Uterus (tissue), 4 donors: ENCODE measurements at places on chromosomes 11 and 22. TPM values are rescaled to one million over a fixed set of nuclear protein-coding genes. Genes with fewer than 3 reads are reported as not detected.

GRCh38 chr22:42544686-42545085 is 9.1 kb upstream of the SERHL2 start:
- DNase-seq: no peak

DNA sequence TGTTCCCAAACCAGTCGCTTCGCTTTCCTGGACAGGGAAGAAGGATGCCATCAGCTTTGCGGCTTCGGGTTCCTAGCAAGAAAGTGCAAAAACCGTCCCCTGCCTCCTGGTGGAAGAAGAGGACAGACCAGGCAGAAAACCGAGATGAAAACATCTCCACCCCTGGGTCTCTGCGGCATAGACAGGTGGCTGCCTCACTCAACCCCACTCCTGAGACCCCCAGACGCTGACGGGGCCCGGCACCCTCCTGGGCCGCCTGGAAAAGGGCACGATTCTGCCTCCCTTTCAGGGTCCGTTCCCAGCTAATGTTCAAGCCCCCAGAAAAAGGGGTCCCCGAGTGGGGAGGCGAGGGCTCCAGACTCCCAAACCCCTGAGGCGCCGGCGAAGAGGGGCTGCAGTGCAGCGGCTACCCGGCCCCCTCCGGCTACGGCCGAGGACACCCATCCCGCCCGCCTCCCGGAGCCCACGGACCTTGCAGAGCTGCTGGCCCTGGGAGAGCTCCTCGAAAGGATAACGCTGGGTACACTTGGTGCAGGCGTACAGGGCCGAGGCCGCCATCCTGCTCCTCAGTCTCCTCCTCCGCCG is 569 bp downstream of the FAM76B start:
- DNase-seq: peak; percentile 19

GRCh38 chr11:10026514-10026913 is 267.5 kb downstream of the SBF2 start:
- no peak for DNase-seq

GRCh38 chr11:16603245-16603644 is 135.2 kb upstream of the C11orf58 start:
- no peak for DNase-seq

- DNase-seq: no peak
Measured at GRCh38 chr11:5274395-5274794, 4.7 kb upstream of the HBE1 start.

- no peak for DNase-seq
Measured at GRCh38 chr11:133038850-133039249, 493.5 kb downstream of the OPCML start.

DNA sequence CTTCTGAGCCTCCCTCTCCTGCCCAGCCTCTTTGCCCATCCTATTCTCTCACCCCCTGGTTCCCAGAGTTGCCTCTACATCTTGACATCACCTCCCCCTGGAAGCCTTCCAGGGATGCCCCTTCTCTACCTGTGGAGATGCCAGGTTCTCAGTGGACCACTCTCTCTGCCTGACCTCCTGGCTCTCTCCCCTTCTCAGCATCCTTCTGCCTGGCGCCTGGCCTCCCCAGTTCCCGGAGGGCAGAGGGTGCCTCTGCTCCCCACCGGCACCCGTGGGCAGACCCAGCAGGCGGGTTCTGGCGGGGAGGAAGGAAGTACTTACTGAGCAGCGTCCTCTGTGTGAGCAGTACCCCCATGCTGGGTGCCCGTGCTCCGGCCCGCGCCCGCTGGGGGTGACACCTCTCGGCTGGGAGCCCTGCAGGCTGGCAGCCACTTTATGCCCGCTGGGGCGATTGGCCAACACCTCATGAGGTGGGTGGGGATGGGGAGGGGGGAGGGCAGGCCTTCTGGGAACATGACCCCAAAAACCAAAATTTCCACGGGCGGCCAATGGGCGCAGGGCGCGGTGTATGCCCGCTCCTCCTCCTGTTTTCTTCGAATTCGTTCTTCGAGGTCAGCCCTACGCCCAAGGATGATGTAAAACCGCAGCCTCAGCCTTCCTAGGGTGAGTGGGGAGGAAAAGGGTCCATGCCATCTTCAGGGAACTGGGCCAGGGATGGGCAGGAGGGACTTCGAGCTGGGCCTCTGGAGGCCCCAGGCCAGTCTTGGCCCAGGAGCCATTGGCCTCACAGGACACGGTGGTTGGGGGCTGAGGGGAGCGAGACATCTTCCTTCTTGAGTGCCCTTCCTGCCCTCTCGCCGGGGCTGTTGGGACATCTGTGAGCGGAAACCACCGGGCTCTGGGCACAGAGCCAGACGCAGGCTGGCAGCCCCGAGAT is at the start of gene OSM:
Gene OSM (minus strand): TSS at position 407 of the 937 bp plus-strand sequence. CDS start 52 bp downstream, at position 355.
- no peak for DNase-seq

- no peak for DNase-seq
Measured at GRCh38 chr22:42792909-42793847, 63.9 kb downstream of the ARFGAP3 start.

- no peak for DNase-seq
Measured at GRCh38 chr22:47163856-47164513, 401.5 kb downstream of the TBC1D22A start.

GRCh38 chr11:120814531-120815318 is 209.2 kb upstream of the TBCEL start:
- DNase-seq: no peak

DNA sequence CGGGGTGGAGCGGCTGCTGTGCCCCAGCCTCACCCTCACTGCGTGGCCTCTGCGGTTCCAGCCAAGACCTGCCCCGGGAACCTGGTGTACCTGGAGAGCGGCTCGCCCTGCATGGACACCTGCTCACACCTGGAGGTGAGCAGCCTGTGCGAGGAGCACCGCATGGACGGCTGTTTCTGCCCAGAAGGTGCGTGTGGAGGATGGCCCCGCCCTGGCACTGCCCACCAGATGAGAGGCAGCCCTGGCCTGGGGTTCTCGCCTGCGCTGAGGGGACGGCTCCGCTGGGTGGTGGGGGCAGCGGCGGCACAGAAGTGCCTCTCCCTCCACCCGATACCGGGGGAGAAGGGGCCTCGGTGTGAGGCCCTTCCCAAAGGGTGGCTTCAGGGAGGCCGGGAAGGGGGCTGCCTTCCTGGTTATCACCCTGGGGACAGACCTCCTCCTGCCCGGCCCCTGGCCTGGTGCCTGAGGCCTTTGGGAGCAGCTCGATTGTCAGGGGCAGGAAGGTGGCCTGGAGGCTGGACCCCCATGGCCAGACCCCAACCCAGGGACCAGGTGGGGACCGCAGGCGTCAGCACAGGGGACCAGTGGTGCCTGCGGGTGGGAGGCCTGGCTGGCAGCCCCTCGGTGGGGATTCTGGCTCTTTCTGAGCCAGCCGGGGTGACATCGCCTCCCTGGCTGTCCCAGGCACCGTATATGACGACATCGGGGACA is 7.1 kb downstream of the MUC2 start:
- peak; percentile 6 for DNase-seq

- DNase-seq: no peak
Measured at GRCh38 chr22:19631899-19632667, 82.2 kb upstream of the SEPTIN5 start.

DNA sequence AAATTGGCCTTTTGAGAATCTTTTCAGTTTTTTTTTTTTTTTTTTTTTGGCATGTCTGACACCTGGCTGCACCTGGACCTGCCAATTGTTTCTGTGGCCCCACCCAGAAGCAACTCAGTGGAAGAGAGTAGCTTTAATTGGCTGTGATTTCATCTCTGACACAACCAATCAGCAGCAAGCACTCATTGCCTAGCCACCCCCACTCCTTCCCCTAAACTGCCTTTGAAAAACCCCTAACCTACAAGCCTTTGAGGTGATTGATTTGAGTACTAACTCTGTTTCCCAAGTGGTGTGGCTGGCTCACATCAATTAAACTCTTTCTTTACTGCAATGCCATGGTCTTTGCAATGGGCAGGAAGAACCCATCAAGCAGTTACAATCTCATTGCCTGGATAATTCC is 98.2 kb upstream of the CHORDC1 start:
- no peak for DNase-seq

DNA sequence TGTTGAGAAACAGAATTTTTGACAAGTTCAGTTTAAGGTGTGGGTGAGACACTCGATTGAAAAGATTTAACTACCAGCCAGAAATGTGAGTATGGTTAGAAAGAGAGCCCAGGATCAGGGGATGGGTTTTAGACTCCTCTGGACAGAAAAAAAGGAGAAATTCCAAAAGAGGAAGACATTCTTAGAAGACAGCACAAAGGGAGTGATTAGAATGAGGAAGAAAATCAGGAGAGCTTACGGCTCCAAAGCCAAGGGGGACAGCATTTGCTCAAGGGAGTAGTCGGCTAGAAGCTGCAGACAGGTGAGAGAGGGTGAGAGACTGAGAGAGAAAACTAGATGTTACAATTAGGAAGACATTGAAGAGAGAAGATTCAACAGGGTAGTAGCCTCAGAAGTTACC is 166.1 kb downstream of the ADAMTS15 start:
- DNase-seq: no peak

GRCh38 chr11:103378931-103379330 is 269.7 kb downstream of the DYNC2H1 start:
- DNase-seq: no peak

DNA sequence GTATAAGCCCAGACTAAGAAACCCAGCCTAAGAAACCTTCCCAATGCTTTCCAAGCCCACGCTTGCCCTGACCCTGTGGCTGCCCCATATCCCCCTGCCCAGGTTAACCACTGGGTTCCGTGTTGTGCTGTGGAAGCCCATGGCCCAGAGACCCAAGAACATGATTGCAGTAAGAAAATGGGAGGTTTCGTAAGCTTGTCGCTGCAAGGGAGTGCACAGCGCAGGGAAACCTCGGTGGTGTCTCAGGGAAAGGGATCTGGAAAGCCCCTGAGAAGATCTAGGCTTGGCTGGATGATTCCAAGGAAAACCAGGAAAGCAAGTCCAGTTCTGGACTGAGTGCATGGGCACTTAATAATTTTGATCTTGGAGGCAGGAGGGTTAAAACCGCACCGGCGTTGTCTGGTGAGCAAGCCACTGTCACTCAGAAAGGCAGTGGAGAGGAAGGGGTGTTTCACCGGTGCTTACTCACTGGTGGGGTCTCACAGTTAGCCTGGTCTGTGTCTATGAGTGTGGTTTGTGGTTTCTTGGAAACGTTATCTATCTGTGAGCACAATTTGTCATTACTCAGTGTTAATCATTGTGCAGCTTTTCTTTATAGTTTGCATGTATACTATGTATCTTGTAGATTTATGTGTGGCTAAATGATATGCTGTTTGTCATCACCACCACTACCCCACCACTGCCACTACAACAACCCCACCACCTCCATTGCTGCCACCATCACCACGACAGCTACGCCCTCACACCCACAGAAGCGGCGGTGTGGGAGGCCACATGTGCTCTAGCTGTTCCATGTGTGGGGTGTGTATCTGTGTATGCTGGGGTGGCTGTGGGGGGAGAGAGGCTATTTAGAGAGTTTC is 53.3 kb upstream of the PRDM11 start:
- DNase-seq: peak; percentile 8

- no peak for DNase-seq
Measured at GRCh38 chr11:928786-929185, 3.1 kb downstream of the AP2A2 start.

DNA sequence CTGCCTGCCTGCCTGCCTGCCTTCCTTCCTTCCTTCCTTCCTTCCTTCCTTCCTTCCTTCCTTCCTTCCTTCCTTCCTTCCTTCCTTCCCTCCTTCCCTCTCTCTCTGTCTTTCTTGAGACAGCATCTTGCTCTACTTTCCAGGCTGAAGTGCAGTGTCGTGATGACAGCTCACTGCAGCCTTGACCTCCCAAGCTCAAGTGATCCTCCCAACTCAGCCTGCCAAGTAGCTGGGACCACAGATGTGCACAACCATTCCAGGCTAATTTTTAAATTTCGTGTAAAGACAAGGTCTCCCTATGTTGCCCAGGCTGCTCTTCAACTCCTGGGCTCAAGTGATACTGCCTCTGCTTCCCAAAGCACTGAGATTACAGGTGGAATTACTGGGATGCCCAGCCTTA is 328.2 kb upstream of the SORL1-AS1 start:
- DNase-seq: no peak

- no peak for DNase-seq
Measured at GRCh38 chr11:23022854-23023253, 162.6 kb upstream of the CCDC179 start.

DNA sequence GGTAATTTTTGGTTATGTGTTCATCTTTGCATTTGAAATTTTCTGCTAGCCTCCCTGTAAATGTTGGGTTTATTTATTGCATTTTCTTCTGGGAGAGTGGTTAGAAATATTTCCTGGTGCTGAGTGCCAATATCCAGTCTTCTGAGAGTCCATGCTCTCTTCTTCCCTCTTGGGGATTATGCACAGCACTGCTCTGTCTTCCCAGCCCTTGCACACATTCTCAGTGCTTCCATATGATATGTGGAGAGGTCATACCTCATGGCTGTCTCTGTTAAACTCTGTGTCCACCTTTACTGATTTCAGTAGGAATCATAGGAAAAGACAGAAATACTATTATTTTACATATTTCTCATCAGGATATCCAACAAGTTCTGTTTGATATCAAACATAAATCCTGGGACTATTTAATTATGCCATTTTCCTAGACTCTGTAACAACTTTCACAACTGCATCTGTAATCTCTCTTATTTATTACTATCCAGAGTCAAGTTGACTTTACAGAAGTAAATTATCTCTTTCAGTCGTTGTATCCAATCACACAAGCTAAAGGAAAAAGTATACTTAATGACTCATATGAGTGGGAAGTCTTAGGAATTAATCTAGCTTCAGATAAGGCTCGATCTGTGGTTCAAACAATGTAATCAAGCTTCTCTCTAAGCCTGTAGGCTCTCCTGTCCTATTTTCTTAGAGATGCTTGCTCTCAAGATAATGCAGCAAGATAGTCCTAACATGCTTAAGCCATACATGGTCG is 2.7 kb upstream of the NXPE1 start:
- DNase-seq: no peak

DNA sequence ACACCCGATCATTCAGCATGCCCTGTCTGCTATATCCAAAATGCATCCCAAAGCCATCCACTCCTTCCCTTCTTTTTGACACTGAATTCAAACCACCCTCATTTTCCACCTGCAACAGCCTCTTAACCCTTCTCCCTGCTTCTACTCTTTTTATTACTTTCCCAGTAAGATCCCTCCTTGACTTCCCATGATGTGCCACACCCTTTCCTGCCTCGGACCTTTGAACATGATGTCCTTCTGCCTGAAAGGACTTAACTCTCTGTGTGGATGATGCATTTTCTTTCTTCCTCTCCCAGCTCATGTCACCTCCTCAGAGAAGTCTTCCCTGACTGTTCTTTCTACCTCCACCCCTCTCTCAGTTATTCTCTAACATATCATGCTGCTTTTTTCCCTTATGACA is 36.5 kb downstream of the HTR3A start:
- DNase-seq: no peak

Gene UBQLN3
- 1.5 TPM for total RNA-seq

Gene RCOR2
- total RNA-seq: not detected

Gene ANO9
- 1.4 TPM for total RNA-seq

Gene TRPM5
- total RNA-seq: not detected

Gene PHF21B
- under 0.01 TPM for total RNA-seq

Gene CASP4
- total RNA-seq: 57.2 TPM

Gene SCUBE1
- 0.26 TPM for total RNA-seq

Gene KRTAP5-11
- not detected for total RNA-seq

Gene CDHR5
- total RNA-seq: 0.29 TPM

Gene NOX4
- total RNA-seq: 58.4 TPM

Gene XKR3
- total RNA-seq: not detected

Gene MRGPRX3
- not detected for total RNA-seq
